ENCODE measurements at places on chromosomes 2 and 18. TPM values are rescaled to one million over a fixed set of nuclear protein-coding genes. Genes with fewer than 3 reads are reported as not detected.
A peak's percentile ranks its signal among the peaks of the same experiment; 100 is the strongest.

ERFE gene
- total RNA-seq: 1.5 TPM

CROCC2 gene
- not detected for total RNA-seq

DNA sequence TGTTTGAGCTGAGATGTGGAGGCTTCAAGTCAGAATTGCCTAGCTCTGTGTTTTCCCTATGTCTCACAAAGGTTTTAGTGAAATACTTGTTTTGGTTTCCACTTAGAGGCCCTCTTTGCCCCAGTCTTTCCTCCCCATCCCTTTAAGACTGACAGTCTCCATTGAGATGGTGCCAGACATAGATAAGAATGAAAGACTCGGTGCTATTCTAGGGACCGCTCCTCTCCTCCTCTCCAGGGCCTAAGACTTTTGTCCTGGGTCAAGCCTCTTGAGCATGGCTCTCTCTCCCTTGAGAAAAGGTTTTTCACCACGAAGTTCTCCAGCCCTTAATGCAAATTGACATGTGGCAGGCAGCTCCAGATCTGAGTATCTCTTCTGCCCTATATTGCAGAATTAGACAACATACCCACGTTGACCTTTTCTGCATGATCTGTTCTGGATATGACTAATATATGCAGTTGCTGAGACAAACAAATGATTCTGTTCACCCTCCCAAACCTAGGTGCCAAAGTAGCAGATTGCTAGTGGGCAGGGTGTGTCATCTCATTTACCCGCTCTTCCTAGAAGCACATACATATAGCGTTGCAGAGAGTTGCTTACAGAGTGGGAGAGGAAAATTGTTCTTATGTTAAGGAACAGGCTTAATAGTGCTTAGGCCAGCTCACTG lies 47.5 kb upstream of the ACSL3 start:
- H3K27me3 ChIP-seq: no peaks in the 10 kb centered on the region
- no peak overlapping the region for H3K27ac ChIP-seq
- no peak for DNase-seq
- no peak overlapping the region for H3K4me3 ChIP-seq
- H3K36me3 ChIP-seq: no peaks in the 10 kb centered on the region

GRCh38 chr18:51171625-51172259 lies 25.7 kb downstream of the MEX3C start:
- no peak overlapping the region for H3K4me3 ChIP-seq
- no peak for DNase-seq
- no peak overlapping the region for H3K27ac ChIP-seq
- no peaks in the 10 kb centered on the region for H3K4me1 ChIP-seq

- no peak overlapping the region for H3K27ac ChIP-seq
- peaks cover 25% of the 10 kb centered on the region for H3K36me3 ChIP-seq
- no peak for DNase-seq
Measured at GRCh38 chr2:33595385-33595784, 3.7 kb downstream of the FAM98A start.

- no peaks in the 10 kb centered on the region for H3K27me3 ChIP-seq
- H3K4me3 ChIP-seq: no peak overlapping the region
- H3K4me1 ChIP-seq: no peaks in the 10 kb centered on the region
- H3K36me3 ChIP-seq: no peaks in the 10 kb centered on the region
- no peak for DNase-seq
Measured at GRCh38 chr2:8368463-8368862, 313.4 kb upstream of the ID2 start.

DNA sequence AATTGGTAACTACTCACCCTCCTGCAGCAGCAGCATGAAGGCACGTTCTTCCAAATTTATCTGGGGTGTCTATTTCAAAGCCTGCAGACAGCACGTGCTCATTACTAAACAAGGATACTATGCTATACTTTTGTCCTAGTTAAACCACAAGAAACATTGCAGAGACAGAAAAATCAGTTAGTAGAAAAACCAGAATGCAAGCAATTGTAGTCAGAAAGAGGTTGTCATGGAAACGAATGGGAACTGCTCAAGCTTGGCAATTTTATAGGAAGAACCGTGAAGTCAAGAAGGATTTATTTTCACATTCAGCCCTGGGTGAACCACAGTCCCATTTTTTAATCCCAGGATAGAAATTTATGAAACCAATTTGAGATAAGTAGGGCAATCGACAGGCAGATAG lies 162.2 kb upstream of the PGAP1 start:
- no peaks in the 10 kb centered on the region for H3K36me3 ChIP-seq
- DNase-seq: no peak
- no peaks in the 10 kb centered on the region for H3K4me1 ChIP-seq
- no peaks in the 10 kb centered on the region for H3K27me3 ChIP-seq
- H3K27ac ChIP-seq: peak overlapping the region; percentile 24
- H3K4me3 ChIP-seq: no peak overlapping the region

- H3K27ac ChIP-seq: no peak overlapping the region
- no peak overlapping the region for H3K4me3 ChIP-seq
- no peaks in the 10 kb centered on the region for H3K36me3 ChIP-seq
- H3K27me3 ChIP-seq: no peaks in the 10 kb centered on the region
Measured at GRCh38 chr18:49899657-49900330, 86.5 kb upstream of the ACAA2 start.

DNA sequence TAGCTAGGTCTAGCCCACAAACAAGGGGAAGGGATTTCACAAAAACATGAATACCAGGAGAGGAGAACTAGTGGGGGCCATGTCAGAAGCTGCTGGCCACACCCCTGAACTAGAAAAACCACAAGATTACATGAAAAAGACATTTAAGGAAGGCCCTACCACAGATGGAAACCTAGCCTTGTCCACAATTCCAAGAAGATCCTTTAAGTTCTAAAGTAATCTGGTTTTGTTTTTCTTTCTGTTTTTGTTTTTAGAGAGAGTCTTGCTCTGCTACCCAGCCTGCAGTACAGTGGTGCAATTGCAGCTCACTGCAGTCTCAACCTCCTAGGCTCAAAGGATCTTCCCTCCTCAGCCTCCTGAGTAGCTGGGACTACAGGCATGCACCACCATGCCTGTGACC lies 34.2 kb upstream of the CAB39 start:
- no peak overlapping the region for H3K27ac ChIP-seq
- H3K4me3 ChIP-seq: no peak overlapping the region
- H3K27me3 ChIP-seq: no peaks in the 10 kb centered on the region
- no peaks in the 10 kb centered on the region for H3K36me3 ChIP-seq

GRCh38 chr2:101300836-101301235 lies 7.7 kb downstream of the RNF149 start:
- no peak overlapping the region for H3K4me3 ChIP-seq
- H3K27me3 ChIP-seq: no peaks in the 10 kb centered on the region
- peaks cover 5% of the 10 kb centered on the region for H3K36me3 ChIP-seq

GRCh38 chr2:21381421-21381820 lies 257.7 kb downstream of the TDRD15 start:
- H3K27ac ChIP-seq: no peak overlapping the region
- no peak for DNase-seq
- H3K27me3 ChIP-seq: no peaks in the 10 kb centered on the region
- no peaks in the 10 kb centered on the region for H3K4me1 ChIP-seq
- no peak overlapping the region for H3K4me3 ChIP-seq
- H3K36me3 ChIP-seq: no peaks in the 10 kb centered on the region

- no peaks in the 10 kb centered on the region for H3K27me3 ChIP-seq
- H3K27ac ChIP-seq: no peak overlapping the region
- no peak overlapping the region for H3K4me3 ChIP-seq
Measured at GRCh38 chr2:136049011-136049742, 63.8 kb upstream of the DARS1 start.

Measured in right atrium auricular region (tissue), 2 donors.